Purkinje cell (primary cell): ENCODE measurements at places on chromosomes 2 and 18. TPM values are rescaled to one million over a fixed set of nuclear protein-coding genes. Genes with fewer than 3 reads are reported as not detected.

ZSWIM2 gene
- not detected in 2 replicates for polyA plus RNA-seq

GALNT5 gene
- polyA plus RNA-seq = 0.12 and 1.5 TPM in 2 replicates

SLC8A1 gene
- polyA plus RNA-seq = 368 and 388 TPM in 2 replicates

PLGLB2 gene
- 1.7 TPM in 1 of 2 replicates, not detected in the other for polyA plus RNA-seq

KCNE4 gene
- not detected in 2 replicates for polyA plus RNA-seq

INHBB gene
- 5.3 and 8.0 TPM in 2 replicates for polyA plus RNA-seq

TUBB8B gene
- not detected in 2 replicates for polyA plus RNA-seq

GAL3ST2 gene
- not detected in 2 replicates for polyA plus RNA-seq

POTEI gene
- polyA plus RNA-seq = 0.67 TPM in 1 of 2 replicates, not detected in the other

CYP27C1 gene
- polyA plus RNA-seq = not detected in 2 replicates

ACMSD gene
- polyA plus RNA-seq = not detected in 2 replicates

CXCR1 gene
- polyA plus RNA-seq = not detected in 2 replicates

WNT6 gene
- not detected in 2 replicates for polyA plus RNA-seq

TBC1D8 gene
- polyA plus RNA-seq = 1.9 and 3.3 TPM in 2 replicates

RNF144A gene
- 3.1 and 3.9 TPM in 2 replicates for polyA plus RNA-seq

EMILIN2 gene
- 0.22 TPM in 1 of 2 replicates, not detected in the other for polyA plus RNA-seq

ATP8B1 gene
- polyA plus RNA-seq = 0.11 TPM in 1 of 2 replicates, not detected in the other

NGEF gene
- polyA plus RNA-seq = 0.46 and 5.7 TPM in 2 replicates
